Esophagus muscularis mucosa (tissue), 4 donors: ENCODE measurements at places on chromosomes 13 and 19. TPM values are rescaled to one million over a fixed set of nuclear protein-coding genes. Genes with fewer than 3 reads are reported as not detected.

TRAPPC5 gene
- total RNA-seq, result 69.8 TPM

NOTCH3 gene
- total RNA-seq, result 19.9 TPM

C5AR2 gene
- 0.46 TPM for total RNA-seq

TRPM4 gene
- total RNA-seq, result 38.8 TPM

SLC6A16 gene
- total RNA-seq, result 0.83 TPM

MIR17HG gene
- 6.6 TPM for total RNA-seq

GNG8 gene
- total RNA-seq, result not detected

CCL25 gene
- not detected for total RNA-seq

CD177 gene
- 0.42 TPM for total RNA-seq

PCDH9 gene
- 41.9 TPM for total RNA-seq

ZNF473 gene
- total RNA-seq, result 5.9 TPM

LMTK3 gene
- total RNA-seq, result 0.42 TPM

RFPL4A gene
- total RNA-seq, result not detected

OR7G2 gene
- total RNA-seq, result not detected

SIGLEC12 gene
- not detected for total RNA-seq

ZNF486 gene
- 4.2 TPM for total RNA-seq

SULT2A1 gene
- total RNA-seq, result not detected

TMTC4 gene
- total RNA-seq, result 8.4 TPM

EDDM13 gene
- not detected for total RNA-seq

CYP2S1 gene
- 1.7 TPM for total RNA-seq
